HT1080 (cell line): ENCODE measurements at places on chromosomes 11 and 22.

DNA sequence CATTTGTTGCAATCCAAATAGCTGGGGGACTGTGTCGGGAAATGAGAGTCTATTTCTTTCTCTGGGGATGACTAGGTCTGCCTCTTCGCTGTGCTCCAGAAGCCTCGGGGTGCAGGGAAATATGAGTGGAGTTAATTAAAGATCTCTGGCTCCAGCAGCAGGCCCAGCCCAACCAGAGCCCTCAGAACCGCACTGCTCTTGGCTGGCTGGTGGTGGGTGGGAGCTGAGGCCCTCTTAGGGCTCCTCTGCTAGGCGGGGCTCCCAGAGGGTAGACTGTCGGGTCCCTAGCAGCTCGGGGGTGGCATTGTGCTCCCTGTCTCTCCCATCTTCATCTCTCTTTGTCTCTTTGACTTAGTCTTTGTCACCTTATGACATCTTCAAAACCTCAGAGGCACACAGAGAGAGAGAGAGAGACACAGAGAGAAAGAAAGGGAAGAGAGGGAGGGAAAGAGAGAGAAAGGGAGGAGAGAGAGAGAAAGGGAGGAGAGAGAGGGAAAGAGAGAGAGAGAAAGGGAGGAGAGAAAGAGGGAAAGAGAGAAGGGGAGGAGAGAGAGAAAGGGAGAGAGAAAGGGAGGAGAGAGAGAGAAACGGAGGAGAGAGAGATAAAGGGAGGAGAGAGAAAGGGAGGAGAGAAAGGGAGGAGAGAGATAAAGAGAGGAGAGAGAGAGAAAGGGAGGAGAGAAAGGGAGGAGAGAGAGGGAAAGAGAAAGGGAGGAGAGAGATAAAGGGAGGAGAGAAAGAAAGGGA, 20.2 kb downstream of the MPPED1 start:
- no peak for DNase-seq

DNA sequence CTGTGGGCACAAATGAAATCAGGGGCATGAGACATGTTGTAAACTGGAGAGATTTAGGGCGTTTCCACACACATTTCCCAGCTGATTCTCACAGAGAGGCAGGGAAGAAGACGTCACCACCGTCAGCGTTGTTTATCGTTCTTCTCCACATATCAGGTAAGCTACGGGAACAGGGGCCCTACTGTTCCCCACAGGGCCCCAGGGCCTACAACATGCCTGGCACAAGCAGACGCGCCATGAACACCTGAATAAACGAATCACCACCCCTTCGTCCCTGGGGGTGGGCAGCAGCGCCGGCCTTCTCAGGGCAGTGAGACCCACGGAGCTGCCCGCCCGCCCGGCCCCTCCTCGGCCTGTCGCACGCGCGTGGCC, 342 bp downstream of the EFCAB6 start:
- DNase-seq: no peak

- DNase-seq: no peak
Observed at GRCh38 chr22:49233507-49234100, 594.1 kb downstream of the BRD1 start.

DNA sequence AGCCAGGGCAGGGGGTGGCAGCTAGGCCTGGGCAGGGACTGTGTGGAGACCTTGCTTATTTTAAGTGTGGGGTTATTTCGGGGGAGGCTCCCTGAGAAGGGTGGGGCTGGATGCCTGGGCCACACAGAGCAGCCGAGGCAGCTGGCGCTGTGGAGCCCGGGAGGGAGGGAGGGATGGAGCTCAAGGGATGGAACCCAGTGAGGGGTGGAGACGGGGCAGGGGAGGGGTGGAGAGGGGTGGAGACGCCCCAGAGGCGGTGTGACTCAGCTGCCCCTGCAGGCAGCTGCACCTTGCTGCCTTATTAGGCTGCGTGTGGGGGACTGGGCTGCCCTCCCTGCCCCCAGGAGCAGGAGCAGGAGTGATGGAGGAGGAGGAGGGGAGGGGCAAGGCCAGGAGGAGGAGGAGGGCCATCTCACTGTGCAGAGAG, 9.8 kb upstream of the TSSC4 start:
- DNase-seq: peak; percentile 59

DNA sequence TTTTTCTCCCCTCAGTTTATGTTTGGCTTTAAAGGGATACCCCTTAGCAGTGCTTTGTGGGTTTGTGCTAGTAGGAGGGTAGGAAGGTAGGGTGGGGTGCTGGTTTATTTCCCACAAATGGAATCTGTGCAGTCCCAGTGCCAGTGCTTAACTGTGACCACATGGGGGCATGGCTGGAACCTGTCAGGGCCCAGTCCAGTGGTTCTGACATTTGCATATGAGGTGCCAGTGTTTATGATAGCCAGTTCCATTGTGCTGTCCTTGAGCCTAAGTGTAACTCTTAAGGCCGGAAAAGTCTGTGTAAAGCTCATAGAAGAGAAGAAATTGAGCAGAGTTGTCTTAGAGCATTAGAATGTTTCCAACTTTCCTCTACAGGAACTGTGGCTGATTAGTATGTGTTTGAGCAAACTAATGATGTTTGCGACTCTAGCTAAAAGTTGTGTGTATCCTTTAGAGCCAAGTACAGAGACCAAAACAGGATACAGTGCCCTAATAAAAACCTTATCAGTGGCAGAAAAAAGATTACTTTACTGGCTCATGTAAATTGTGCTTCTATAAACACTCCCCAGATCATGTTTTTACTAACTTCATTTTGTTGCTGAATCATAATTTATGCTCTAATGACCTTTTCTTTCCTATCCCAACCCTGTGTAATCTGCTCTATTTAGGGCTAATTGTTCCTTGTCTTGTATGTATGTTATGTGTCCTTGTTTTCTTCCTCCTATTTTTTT, 38.1 kb downstream of the DIXDC1 start:
- DNase-seq: no peak

DNA sequence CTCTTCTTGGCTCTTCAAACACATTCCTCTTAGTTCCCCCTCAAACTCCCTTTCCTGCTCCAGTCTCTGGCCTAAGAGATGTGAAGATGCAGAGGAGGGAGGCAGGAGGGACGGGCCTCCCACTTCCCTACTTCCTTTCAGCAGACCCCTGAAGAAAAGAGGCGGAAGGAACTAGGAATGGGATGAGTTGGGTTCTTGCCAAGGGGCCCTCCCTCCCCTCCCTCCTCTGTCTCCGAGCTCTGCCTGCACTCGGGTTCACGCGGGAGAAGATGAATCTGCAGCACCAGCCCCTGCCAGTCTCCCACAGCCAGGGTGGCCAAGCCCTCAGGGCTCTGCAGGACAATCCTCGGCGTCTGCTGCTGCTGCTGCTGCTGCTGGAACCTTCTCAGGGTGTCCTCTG, 24.3 kb upstream of the PKNOX2 start:
- no peak for DNase-seq

GRCh38 chr11:60783141-60783484, 2.0 kb upstream of the MS4A10 start:
- no peak for DNase-seq

- no peak for DNase-seq
Observed at GRCh38 chr11:76574406-76574805, 96.1 kb downstream of the LRRC32 start.

GRCh38 chr11:62439785-62440602, 21.2 kb downstream of the SCGB1A1 start:
- peak; percentile 34 for DNase-seq

DNA sequence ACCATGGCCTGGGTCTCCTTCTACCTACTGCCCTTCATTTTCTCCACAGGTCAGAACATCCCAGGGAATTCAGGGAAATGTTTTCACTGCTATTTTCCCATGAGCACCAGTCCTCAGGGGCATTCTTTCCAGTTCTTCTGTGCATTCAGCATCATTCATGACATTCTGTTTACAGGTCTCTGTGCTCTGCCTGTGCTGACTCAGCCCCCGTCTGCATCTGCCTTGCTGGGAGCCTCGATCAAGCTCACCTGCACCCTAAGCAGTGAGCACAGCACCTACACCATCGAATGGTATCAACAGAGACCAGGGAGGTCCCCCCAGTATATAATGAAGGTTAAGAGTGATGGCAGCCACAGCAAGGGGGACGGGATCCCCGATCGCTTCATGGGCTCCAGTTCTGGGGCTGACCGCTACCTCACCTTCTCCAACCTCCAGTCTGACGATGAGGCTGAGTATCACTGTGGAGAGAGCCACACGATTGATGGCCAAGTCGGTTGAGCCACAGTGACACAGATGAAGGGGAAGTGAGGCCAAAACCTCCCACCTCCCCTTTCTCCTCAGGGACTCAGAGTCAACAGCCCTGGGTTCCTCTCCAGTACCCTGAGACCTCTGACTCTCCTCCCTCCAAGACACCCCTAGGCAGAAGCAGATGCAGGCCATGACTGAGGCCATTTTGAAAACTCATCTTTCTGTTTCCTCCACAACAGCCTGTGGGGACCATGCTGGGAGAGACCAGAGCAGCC, 15.9 kb upstream of the IGLL5 start:
- no peak for DNase-seq

DNA sequence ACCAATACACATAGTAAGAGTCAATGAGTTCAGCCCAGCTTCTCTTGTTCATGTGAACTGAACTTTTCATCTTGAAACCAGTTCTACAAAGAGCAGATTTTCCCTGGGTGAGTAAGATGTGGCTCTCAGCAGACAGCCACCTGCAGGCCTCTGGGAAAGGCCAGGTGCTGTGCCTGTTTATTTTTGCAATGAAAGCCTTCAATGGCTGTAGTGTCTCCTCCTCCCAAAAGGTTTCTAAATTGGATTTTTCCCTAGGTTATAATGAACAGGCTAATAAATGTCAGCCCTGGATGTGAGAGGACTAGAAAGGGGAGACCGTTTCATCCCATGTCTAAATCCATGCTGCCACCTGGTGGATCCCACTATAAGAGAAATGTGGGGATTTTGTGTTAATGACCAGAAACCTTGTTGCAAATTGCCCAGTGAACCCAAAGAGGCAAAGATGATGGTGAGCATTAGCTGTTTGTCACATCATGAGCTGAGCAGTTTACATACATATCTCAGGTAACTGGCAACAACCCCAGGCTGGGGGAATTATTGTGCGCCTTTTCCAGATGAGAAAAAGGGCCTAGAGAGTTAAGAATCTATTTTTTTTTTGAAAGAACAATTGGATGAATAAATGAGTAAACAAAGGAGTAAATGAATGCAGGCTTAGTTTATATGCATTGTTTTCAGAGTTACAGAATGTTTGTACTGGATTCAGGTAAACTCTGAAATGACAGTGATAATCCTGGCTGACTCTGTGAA, 12.7 kb downstream of the C11orf91 start:
- DNase-seq: peak; percentile 77

DNA sequence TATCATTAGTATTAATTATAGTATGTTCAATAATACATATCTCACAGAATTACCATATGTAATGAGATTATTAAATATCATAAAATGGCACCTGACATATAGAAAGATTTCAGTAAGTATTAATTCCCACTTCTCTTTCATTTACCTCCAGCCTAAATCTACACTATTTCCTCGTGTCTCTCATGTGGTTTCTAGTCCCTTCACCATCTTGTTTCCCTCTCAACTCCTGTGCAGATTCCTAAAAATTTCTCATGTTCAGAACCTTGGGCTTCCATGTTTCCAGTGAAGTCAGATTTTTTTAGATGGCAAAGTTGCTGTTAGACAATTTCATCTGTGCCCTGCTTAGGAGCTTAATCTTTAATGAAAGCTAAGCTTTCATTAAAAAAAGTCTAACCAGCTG, 14.1 kb upstream of the HBE1 start:
- no peak for DNase-seq

DNA sequence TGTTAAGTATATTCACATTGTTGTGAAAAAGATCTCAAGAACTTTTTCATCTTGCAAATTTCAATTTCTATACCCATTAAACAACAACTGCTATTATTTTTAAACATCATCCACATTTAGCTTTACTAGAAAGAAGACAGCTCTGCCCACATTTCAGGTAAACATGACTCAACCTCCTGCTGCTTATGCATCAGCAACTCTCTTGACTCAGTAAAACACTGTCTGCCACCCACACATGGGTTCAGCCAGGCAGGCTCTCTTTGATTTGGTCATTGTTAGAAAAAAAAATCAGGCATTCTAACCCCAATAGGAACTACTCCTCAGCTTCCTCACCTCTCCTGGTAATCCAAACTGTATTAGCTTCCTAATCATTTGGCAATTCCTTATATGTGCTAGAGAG, 5.1 kb upstream of the ENDOD1 start:
- DNase-seq: peak; percentile 44

GRCh38 chr11:119754656-119755355, 25.8 kb upstream of the NECTIN1 start:
- DNase-seq: no peak

DNA sequence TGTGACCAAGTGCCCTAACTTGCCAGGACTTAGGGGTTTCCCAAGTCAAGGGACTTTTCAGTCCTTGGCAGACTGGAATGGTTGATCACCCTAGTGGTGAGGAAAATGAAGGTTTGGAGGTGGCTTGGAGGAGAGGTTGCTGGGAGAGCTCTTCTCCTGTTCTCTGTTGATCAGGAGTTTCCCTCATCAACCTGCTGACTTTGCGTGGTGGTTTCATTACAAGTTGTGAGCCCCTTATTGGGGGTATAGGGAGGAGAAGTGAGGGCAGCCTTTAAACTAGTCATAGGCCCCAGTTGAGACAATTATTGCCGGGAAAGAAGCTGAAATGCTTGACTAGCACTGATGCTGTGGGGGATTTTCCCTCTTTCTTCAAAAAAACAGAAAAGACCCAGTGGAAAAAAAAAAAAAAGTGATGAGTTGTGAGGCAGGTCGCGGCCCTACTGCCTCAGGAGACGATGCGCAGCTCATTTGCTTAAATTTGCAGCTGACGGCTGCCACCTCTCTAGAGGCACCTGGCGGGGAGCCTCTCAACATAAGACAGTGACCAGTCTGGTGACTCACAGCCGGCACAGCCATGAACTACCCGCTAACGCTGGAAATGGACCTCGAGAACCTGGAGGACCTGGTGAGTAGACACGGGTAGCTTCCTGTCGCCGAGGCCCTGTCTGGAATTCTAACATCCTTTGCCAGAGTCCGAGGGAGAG, at the start of gene CXCR5:
CXCR5 (plus strand) TSS at position 525 of the 704 bp plus-strand sequence; CDS start at position 575, 50 bp downstream.
- DNase-seq: peak; percentile 52

DNA sequence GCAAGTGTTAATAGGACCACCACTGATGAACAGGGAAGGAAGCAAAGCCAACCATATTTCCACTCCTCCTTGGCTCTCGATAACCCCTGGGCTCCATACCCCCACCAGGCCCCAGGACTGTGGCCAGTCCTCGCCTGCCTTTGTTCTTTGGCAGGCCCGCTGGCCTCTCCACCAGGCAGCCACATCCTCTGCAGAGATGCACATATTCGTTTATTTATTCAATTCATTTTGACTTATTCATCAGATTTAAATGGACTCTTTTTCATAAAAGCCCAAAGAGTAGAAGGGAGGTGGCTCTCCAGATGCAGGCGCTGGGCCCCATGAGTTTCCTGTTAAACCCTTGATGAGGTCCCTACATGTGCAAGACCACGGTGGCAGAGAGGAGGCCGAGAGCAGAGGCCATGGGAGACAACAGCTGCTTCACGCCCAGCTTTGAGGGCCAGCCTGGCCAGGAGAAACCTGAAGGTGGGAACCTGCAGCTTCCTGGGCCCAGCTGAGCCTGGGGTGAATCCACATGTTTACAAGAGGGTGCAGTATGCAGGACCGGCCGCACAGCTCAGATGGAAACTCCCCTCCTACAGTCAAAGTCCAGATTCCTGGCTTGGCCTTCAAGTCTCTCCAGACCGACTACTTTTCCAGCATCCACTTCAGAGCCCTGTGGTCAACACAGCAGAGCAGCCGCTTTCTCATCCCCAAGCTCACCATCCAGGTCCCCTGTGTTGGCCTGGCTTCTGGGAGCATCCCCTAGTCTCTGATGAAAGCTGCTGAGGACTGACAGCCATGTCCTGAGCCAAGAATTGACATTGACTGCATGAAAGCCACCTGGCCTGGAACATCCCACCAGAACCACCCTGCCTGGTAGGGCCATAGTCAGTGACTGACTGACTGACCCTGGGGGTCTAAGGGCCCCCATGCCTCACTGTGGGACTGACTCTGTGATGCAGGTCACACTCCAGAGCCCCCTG, 39.7 kb upstream of the CCND1 start:
- no peak for DNase-seq

- DNase-seq: no peak
Observed at GRCh38 chr11:70642266-70642665, 243.9 kb downstream of the CTTN start.
